ENCODE measurements at places on chromosomes 12 and 14. TPM values are rescaled to one million over a fixed set of nuclear protein-coding genes. Genes with fewer than 3 reads are reported as not detected.

GRCh38 chr12:59839514-59839913, 243.7 kb downstream of the SLC16A7 start:
- DNase-seq, result no peak

ST8SIA1 gene
- total RNA-seq, result 9.4 TPM

TAS2R19 gene
- 14.2 TPM for total RNA-seq

GRCh38 chr14:75982266-75983018, 647 bp upstream of the TGFB3 start:
- peak; percentile 90 for DNase-seq

DNA sequence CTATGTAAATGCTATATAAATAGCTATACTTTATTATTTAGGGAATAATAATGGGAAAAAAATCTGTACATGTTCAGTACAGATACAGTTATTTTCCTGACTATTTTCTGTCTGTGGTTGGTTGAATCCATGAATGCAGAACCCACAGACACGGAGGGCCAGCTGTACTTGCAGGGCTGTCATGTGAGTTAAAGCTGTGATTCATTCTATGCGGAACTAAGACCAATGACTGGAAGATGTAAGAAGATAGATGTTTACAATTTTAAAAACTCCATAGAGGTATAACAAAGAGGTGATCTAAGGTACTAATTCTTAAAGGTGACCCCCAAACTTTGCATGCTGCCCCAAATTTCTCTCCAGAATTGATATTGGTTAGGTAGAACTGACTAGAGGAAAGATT, 14.6 kb downstream of the PCNX4 start:
- DNase-seq, result no peak

GRCh38 chr14:104687601-104688504, 1.6 kb upstream of the INF2 start:
- peak; percentile 89 for DNase-seq

DNA sequence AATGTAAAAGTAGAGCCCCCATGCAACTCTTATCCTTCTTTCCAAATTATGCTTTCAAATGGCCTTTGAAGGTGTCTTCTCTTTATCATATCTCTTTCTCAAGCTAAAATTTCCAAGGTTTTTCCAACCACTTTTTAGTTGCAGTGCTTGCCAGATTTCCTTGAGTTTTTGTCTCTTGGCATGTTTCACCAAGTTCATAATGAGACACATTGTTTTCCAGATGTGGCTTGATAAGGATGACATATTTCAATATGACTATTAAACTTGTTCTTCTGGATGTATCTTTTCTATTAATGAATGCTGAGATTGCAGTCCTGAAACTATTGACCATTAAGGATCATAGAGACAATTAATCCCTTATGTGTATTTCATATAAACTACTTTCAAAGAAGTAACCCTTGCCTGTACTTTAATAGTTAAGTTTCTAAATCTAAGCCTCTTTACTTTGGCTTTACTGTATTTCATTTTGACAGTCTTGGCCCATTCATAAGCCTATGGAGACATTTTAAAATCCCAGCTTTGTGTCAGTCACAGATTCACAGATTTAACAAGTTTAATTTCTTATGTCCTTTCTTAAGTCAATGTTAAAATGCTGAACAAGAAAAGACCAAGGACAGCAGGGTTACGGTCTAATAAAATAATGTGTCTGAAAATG, 151.5 kb downstream of the LRFN5 start:
- no peak for DNase-seq

GRCh38 chr14:103896578-103896977, 31.7 kb upstream of the TDRD9 start:
- DNase-seq, result no peak

NDUFA12 gene
- total RNA-seq, result 79.2 TPM

- no peak for DNase-seq
These were observed 61.6 kb downstream of the SPPL3 start for GRCh38 chr12:120842595-120842994.

GRCh38 chr14:40188006-40188405, 755.8 kb upstream of the FBXO33 start:
- no peak for DNase-seq

GNG2 gene
- 10.0 TPM for total RNA-seq

PARP11 gene
- 20.7 TPM for total RNA-seq

GRCh38 chr12:71201136-71201679, 43.4 kb upstream of the TSPAN8 start:
- DNase-seq, result no peak

DNA sequence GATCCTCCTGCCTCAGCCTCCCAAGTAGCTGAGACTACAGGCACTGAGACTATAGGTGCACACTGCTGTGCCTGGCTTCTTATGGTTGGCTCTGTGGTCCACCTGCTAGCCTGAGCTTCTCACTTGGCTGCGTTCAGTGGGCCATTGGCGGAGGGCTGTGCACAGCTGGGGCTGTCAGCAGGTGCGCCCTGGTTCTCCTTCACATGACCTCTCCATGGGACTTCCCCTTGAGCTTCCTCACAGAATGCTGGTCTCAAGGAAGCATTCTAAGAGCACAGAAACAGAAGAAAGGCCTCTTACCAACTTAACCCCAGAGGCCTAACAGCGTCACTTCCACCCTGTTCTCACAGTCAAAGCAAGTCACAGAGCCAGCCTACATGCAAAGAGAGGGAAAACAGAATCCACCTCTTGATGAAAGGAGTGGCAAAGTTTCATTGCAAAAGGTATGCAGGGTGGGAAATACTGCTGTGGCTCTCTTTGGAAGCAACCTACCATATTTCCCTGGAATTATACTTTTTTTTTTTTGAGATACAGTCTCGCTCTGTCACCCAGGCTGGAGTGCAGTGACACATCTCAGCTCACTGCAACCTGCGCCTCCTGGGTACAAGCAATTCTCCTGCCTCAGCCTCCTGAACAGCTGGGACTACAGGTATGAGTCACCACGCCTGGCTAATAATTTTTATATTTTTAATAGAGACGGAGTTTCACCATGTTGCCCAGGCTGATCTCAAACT, 9.3 kb downstream of the RILPL2 start:
- DNase-seq, result no peak

DNA sequence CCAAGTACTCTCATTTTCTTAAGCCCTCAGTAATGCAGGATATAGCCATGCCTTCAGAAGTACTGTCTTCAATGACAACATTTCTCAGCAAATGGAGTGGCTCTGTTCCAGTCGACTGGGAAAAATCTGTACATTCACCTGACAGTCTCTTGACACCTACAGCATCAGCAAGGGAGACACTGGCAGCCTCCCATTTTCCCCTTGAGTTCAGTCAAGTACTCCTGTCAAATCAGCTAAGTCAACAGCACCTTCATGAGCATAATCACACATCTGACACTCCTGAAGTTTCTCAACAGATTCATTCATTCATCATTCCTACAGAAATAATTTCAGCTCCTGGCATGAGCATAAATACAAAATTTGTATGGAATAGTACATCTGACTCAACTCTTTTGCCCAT, 46.1 kb downstream of the INTS13 start:
- DNase-seq, result no peak

- DNase-seq, result no peak
These were observed 228.1 kb upstream of the AMIGO2 start for GRCh38 chr12:47307680-47308399.

GRCh38 chr12:3310271-3311026, 180.6 kb upstream of the PRMT8 start:
- DNase-seq, result no peak

- DNase-seq, result no peak
These were observed 70.3 kb upstream of the DBX2 start for GRCh38 chr12:45121224-45121623.

DNA sequence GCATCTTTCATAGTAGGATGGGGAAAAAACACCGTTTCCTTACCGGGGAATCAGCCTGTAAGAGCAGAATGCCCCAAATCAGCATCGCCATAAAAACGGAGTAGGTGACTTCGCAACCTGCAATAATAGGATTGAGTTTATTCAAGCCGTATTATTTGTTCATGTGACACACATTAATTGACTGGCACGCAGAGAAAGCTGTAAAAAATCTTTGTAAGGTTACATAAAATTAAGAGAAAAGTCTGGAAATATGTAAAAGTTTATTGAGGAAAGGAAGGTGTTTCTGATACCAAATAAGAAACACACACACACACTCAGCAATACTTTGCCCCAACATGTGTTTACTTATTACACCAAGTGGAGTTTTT, 628 bp upstream of the CAPRIN2 start:
- no peak for DNase-seq

SIX1 gene
- 1.7 TPM for total RNA-seq

GRCh38 chr12:124406043-124406442, 111.2 kb downstream of the RFLNA start:
- no peak for DNase-seq

Data from ureter (tissue), 1 donor.